SJCRH30 (cell line): ENCODE measurements at places on chromosomes 7 and 10. TPM values are rescaled to one million over a fixed set of nuclear protein-coding genes. Genes with fewer than 3 reads are reported as not detected.
A peak's percentile ranks its signal among the peaks of the same experiment; 100 is the strongest.

DNA sequence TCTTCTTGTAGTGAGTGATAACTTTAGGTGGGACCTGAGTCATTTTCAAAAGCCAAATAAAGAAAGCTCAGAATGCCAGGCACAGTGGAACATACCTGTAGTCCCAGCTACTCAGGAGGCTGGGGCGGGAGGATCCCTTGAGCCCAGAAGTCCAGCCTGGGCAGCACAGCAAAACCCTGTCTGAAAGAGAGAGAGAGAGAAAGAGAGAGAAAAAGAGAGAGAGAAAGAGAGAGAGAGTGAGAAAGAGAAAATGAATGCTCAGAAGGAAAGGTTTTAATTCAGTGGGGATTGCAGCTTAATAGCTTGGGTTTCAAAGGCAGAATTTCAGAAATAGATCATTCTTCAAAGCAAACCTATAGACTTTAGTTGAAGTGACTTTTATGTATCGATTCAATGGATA, 25.7 kb downstream of the GPNMB start:
- H3K27ac ChIP-seq = no peak overlapping the region
- no peaks in the 10 kb centered on the region for H3K36me3 ChIP-seq
- no peaks in the 10 kb centered on the region; the same call in 1 of the 2 replicates for H3K27me3 ChIP-seq

GRCh38 chr10:20446561-20447193, 450.4 kb downstream of the NEBL start:
- no peak overlapping the region for H3K4me3 ChIP-seq
- H3K36me3 ChIP-seq = no peaks in the 10 kb centered on the region
- H3K27me3 ChIP-seq = no peaks in the 10 kb centered on the region
- H3K27ac ChIP-seq = no peak overlapping the region

DNA sequence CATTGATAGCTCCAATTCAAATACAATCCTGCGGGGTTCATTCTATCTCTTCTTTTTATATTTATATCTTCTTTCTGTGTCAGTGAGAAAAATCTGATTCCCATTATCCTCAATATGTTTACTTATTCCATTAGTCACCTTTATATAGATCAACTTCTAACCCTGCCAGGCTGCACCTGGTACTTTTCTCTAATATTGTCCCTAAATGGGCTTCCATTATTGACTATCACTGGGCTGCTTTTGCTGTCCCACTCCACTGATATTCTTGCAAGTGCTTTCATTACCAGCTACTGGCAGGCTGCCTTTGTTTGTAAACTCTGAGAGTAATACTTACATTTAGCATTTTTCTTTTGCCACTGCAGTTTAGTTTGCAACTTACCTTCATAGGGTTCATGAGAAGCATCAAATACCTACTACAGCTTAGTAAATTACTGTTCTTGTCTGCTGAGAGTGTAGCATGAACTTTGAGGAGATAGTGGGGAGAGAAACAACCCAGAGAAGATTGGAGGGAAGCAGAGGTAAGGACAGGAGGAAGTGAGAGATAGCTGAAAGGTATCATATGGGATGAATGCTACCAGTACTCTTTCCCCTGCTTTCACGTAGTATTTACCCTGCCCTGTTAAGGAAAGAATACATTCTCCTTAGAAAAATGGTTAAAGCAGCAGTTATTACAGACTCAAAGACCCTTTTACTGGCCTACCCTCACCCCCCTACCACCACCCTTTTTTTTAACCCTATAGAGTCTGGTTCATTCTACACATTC, 119.1 kb downstream of the PHTF2 start:
- no peak for DNase-seq
- no peaks in the 10 kb centered on the region for H3K4me1 ChIP-seq
- no peak overlapping the region for H3K4me3 ChIP-seq
- no peaks in the 10 kb centered on the region for H3K27me3 ChIP-seq
- H3K27ac ChIP-seq = no peak overlapping the region
- peaks cover 4% of the 10 kb centered on the region; the same call in 1 of the 2 replicates for H3K36me3 ChIP-seq

- no peak overlapping the region for H3K4me3 ChIP-seq
- H3K36me3 ChIP-seq = no peaks in the 10 kb centered on the region
- H3K27me3 ChIP-seq = no peaks in the 10 kb centered on the region
- no peak for DNase-seq
- H3K27ac ChIP-seq = no peak overlapping the region
These were observed 97.8 kb downstream of the AUTS2 start for GRCh38 chr7:69696054-69696591.

DNA sequence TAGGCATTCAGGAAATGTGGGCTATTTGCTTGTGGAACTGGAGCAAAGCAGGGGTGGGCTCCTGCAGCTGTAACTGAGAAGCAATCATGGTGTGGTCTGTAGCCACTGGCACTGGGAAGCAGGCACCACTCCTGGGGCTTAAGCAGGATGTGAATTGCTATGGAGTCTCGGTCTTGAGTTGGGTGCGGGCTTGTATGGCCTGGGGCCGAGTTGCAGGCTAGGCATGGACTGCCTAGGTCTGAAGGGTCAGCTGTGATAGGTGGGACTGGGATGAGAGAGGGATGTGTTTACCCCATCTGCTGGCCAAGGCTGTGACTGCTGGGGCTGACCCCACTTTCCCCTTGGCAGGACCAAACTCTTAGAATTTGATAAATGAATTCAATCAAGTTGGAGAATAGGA, 43.0 kb downstream of the ADCY1 start:
- H3K36me3 ChIP-seq = no peaks in the 10 kb centered on the region
- no peak for DNase-seq
- H3K4me1 ChIP-seq = no peaks in the 10 kb centered on the region
- no peak overlapping the region for H3K27ac ChIP-seq
- H3K27me3 ChIP-seq = no peaks in the 10 kb centered on the region
- H3K4me3 ChIP-seq = no peak overlapping the region

GRCh38 chr10:103127241-103127640, 65.8 kb downstream of the NT5C2 start:
- no peak overlapping the region for H3K4me3 ChIP-seq
- H3K36me3 ChIP-seq = peaks cover 4% of the 10 kb centered on the region
- H3K27me3 ChIP-seq = no peaks in the 10 kb centered on the region

- H3K27me3 ChIP-seq = no peaks in the 10 kb centered on the region
- no peak overlapping the region for H3K4me3 ChIP-seq
- peaks cover 14% of the 10 kb centered on the region for H3K4me1 ChIP-seq
- no peak overlapping the region for H3K27ac ChIP-seq
- H3K36me3 ChIP-seq = peaks cover 16% of the 10 kb centered on the region; the same call in 1 of the 2 replicates
These were observed 14.7 kb downstream of the AQP1 start for GRCh38 chr7:30926313-30926712.

DNA sequence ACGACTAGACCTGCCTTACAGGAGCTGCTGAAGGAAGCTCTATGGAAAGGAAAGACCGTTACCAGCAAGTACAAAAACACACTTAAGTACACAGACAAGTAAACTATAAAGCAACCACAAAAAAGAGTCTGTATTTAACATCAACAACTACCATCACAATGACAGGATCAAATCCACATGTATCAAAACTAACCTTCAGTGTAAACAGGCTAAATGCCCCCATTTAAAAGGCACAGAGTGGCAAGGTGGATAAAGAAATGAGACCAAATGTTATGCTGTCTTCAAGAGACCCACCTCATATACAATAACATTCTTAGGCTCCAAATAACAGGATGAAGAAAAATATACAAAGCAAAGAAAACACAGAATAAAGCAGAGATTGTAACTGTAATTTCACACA, 307.0 kb upstream of the DKK1 start:
- H3K27me3 ChIP-seq = no peaks in the 10 kb centered on the region
- H3K27ac ChIP-seq = no peak overlapping the region
- no peaks in the 10 kb centered on the region for H3K36me3 ChIP-seq
- no peaks in the 10 kb centered on the region for H3K4me1 ChIP-seq
- no peak for DNase-seq

DNA sequence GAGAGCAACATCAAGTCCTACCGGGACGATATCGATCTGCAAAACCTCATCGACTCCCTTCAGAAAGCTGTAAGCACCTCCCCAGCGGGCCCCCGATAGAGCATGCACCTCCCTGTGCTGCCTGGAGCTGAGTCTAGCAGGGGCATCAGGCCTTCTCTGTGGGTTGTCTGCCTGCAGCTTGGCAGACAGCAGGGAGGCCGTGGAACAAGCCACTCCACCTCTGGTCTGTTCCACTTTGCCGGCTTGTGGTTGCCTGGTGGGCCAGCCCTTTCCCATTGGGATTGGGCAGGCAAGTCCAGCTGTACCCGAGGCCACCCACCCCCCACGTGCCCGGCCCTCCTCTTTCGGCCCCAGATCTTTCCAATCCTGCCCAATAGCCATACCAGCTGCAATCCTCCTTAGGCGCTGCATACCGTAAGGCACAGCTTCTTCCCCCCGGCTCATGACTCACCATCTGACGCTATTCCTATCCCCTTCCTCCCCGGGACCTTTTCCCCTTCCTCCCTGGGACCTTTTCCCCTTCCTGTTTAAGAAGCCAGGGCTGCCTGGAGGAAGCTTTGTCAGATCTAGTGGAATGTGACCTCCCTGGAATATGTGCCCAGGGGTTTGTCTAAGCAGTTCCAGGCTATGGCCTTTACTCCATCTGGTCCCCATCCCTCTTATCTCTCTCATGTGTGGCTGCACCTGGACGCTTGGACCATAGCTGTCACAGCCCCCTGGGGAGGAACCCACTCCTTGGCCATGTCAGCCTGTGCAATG, 28.1 kb upstream of the SH2D4B start:
- no peaks in the 10 kb centered on the region for H3K27me3 ChIP-seq
- DNase-seq = no peak
- H3K36me3 ChIP-seq = peaks cover 14% of the 10 kb centered on the region
- H3K4me3 ChIP-seq = no peak overlapping the region
- H3K4me1 ChIP-seq = peaks cover 17% of the 10 kb centered on the region
- no peak overlapping the region for H3K27ac ChIP-seq

MMD2 gene
- total RNA-seq = not detected in 2 replicates

DNA sequence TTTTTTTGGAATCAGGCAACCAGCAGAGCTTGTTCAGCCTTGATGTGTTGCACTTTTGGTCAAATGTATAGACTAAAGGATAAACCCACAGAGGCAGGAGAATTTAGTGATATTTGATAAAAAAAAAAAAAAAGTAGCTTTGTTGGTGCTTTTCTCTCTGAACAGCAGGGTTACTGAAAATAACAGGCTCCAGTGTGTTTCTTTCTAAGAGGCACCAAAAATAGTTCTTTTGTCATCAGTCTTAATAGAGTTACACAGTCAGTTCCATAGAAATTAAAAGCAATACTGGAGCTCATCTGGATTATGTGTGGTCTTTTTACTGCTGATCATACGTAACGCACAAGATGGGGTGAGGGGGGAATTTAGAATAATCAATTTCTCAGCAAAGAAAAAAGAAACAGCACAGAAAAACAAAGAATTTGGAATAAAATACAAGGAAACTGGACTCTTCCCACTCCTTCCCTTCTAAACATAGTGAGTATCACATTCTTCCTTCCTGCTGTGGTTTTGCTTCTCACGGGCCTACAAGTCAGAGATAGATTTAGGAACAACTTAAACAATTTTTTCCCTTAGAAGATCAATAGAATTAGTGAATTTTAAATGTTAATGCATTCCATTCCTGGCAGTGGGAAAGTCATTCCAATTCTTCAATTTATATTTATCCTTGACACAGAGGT, 178.8 kb upstream of the AKR1E2 start:
- no peaks in the 10 kb centered on the region for H3K36me3 ChIP-seq
- no peaks in the 10 kb centered on the region for H3K27me3 ChIP-seq
- no peak overlapping the region for H3K27ac ChIP-seq

ZNF727 gene
- total RNA-seq = 2.3 and 3.0 TPM in 2 replicates

PCGF6 gene
- 25.0 and 28.9 TPM in 2 replicates for total RNA-seq

- no peak overlapping the region for H3K27ac ChIP-seq
- H3K36me3 ChIP-seq = no peaks in the 10 kb centered on the region
- H3K4me1 ChIP-seq = no peaks in the 10 kb centered on the region
- no peak overlapping the region for H3K4me3 ChIP-seq
These were observed 126.0 kb downstream of the SGMS1 start for GRCh38 chr10:50497758-50498157.

DNA sequence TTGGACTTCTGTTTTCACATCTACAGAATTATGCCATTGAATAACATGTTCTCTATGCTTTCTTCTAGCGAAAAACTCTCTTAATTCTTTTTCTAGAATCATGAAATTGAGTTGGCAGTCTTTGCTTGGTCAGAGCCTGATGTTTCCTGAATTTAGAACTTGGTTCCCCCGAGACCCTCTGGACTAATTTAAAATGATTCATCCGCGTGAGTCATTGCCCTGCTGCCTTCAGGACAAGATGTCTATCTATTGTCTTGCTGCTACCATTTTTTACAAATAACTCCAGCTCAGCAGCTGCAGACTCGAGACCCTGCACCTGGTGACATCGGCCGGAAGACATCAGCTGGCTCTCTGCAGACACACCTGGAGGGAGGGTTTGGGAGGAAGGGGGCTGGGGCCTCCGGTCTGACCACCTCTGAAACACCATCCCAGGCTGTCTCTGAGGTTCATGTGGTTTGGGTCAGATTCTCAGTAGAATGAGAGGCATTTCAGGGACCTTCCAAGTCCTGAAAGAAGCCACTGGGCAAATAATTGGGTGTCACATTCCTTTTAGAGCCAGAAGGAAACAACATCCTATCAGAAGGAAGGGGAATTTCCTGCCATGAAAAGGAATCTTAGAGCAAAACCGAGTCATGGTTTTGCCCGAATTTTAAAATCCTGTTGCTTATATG, 20.9 kb upstream of the KLF6 start:
- peak; percentile 54 for DNase-seq
- H3K4me1 ChIP-seq = peaks cover 35% of the 10 kb centered on the region

DNA sequence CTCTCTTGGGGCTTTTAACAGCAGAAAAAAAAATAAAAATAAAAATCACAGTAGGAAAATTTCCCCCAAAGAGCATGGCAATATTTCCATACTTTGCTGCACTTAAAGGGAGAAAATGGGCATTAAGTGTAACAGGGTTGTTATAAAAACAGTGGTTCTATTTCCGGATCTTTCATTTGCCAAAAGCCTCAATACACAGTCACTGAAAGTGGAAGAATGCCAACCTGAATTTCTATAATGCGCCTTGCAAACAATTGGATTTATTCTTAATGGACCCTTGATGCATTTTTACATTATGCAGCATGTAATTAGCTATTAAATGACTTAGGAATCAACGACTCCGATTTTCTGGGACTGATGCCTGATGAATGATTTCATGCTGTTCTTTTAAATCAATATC, 127.6 kb upstream of the NANOS1 start:
- H3K4me1 ChIP-seq = peaks cover 8% of the 10 kb centered on the region
- no peaks in the 10 kb centered on the region for H3K27me3 ChIP-seq
- DNase-seq = no peak

ZRANB1 gene
- 29.1 and 29.3 TPM in 2 replicates for total RNA-seq

WDR86 gene
- total RNA-seq = 0.46 and 1.0 TPM in 2 replicates

DNA sequence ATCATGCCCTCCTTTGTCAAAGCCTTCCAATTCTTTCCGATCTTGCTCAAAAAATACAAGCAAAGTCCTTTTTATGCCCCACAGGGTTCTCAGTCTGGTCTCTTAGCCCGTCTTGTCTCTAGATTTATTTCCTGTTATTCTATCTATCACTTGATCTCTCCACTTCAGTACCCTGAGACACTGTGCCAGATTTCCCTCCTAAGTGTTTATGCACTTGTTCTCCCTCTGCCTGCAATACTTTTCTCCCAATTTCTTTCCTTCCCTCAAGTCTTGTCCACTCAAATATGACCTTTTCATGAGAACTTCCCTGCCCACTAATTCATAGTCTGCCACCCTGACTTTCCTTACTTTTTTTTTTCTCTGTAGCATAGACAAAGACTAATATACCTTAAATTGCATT, 141.4 kb downstream of the MBL2 start:
- H3K4me1 ChIP-seq = no peaks in the 10 kb centered on the region
- H3K36me3 ChIP-seq = no peaks in the 10 kb centered on the region
- no peak overlapping the region for H3K27ac ChIP-seq
- no peak for DNase-seq
- no peak overlapping the region for H3K4me3 ChIP-seq
- no peaks in the 10 kb centered on the region for H3K27me3 ChIP-seq

TCAF2 gene
- total RNA-seq = 0.28 and 0.51 TPM in 2 replicates
